Activated CD4-positive, alpha-beta memory T cell treated with anti-CD3 and anti-CD28 coated beads for 36 hours (primary cell): ENCODE measurements at places on chromosomes 6 and 20.

DNA sequence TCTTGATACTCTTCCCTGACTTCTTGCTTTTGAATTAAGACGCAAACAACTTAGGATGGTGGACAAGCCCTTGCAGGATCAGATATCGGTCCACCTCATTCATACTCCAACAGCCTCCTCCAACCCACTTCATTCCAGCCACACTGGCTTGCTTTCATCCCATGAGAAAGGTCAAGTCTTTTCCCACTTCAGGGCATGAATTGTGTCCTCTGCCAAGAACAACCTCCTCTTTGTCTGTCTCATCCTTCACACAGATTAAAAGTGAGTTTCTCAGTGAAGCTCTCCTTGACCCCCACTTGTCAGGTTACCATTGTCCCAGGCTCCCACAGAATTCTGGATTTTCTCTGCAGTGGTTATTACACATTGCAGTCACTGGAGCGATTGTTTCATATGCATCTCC, 91.8 kb upstream of the TGM3 start:
- DNase-seq, result no peak

- DNase-seq, result no peak
Measured at GRCh38 chr6:169069356-169069755, 184.3 kb downstream of the THBS2 start.

- no peak for DNase-seq
Measured at GRCh38 chr6:131877999-131878789, 70.4 kb downstream of the ENPP1 start.

- no peak for DNase-seq
Measured at GRCh38 chr6:162267641-162268040, 459.9 kb downstream of the PRKN start.

DNA sequence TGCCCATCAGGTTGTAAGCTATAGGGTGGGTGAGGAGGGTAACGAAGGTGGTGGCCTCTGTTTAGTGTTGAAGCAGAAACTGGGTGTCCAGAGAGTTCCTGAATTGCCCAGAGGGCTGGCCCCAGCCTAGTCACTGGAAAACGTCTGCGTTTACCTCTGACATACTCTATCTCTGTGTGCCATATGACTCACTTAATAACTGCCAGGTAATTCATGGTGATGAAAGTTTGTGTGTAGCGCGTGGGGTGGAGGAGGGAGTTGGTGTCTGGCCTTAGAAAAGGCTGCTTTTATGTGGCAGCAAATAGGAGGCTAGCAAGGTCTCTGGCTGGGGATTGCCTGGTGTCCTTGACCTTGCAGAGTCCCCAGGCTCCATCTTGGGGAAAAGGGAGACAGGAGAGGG, 47.3 kb downstream of the SLC35D3 start:
- no peak for DNase-seq
